ENCODE measurements at places on chromosomes 11 and 22.

GRCh38 chr11:11937433-11937832 is 71.0 kb downstream of the DKK3 start:
- no peak for DNase-seq

GRCh38 chr22:30444632-30445437 is 19.3 kb downstream of the MTFP1 start:
- peak; percentile 60 for DNase-seq

GRCh38 chr11:57405271-57405860 is 14.9 kb upstream of the PRG2 start:
- DNase-seq: no peak

DNA sequence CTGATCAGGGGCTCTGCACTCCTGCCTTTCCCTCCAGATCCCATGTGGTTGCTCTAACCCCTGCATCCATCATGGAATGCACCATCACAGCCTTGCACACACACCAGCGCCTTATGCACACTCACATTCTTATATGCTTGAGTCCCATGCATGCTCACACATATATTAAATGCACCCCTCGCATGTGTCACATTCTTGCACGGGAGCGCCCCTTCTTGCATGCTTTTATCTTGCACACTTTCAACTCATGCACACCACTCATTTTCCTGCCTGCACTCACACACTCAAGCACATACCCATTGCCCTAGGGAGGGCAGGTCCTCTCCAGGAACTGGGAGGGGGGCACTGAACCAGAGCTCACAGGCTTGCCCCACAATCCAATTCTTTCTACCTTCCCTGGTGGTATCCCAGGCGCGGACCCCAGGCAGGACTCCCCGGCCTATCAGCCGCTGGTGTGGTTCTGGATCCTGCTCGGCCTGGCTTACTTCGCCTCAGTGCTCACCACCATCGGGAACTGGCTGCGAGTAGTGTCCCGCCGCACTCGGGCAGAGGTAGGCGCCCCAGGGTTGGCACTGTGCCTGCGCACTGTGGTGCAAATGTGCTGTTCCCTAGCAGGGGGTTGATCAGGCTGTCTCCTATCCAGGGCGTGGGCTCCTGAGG is 2.3 kb upstream of the CATSPERZ start:
- DNase-seq: no peak

DNA sequence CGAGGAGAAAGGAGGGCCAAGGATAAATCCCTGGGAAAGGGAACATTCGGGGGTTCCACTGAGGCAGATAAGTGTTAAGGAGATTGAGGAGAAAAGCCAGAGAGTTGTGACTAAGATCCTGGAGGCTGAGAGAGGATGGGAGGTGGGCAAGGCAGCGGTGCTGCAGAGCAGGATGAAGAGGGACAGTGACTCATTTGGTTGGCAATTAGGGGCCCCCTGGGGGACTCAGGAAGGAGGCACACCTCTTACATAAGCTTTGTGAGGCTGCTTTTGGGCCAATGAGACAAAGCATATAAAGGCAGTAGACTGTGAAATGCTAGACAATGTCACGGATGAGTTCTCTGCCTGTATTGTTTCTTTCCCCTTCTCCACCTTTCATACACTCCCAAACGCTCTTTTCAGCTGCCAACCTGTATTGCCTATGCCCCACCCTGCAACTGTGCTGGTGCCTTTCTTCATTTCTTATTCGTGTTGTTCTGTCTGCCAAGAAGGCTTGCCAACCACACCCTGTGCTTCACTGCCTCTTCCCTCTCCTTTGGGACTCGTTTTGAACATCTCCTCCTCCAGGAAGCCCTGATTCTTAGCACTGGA is 246.8 kb upstream of the KIRREL3 start:
- no peak for DNase-seq

DNA sequence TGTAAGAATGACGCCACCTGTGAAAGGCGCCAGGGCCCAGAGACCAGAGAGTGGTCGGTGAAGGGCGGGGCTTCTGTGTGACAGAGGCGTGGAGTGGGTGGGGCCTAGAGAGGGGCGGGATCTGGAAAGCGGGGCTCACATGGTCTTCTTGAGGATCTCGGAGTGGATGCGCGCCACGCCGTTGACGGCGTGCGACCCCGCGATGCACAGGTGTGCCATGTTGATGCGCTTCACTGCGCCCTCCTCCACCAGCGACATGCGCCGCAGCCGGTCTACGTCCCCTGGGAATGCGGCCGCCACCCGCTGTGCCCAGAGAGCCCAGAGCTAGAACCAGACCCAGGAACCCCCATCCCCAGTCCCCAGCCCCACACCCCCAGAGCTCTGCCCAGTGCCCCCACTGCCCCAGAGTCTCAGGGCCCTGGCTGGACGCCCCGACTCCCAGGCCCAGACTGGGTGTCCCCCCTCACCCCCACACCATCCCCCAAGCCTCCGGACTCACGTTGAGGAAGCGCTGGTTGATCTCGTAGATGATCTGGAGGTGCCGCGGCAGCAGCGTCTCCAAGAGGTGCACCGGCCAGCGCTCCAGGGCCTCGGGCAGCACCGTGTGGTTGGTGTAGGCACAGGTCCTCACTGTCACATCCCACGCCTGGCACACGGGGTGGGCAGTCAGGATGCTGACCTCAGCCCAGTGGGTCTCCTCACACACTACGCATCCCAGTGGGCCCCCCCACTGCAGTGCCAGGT is 6.2 kb downstream of the PYGM start:
- no peak for DNase-seq

DNA sequence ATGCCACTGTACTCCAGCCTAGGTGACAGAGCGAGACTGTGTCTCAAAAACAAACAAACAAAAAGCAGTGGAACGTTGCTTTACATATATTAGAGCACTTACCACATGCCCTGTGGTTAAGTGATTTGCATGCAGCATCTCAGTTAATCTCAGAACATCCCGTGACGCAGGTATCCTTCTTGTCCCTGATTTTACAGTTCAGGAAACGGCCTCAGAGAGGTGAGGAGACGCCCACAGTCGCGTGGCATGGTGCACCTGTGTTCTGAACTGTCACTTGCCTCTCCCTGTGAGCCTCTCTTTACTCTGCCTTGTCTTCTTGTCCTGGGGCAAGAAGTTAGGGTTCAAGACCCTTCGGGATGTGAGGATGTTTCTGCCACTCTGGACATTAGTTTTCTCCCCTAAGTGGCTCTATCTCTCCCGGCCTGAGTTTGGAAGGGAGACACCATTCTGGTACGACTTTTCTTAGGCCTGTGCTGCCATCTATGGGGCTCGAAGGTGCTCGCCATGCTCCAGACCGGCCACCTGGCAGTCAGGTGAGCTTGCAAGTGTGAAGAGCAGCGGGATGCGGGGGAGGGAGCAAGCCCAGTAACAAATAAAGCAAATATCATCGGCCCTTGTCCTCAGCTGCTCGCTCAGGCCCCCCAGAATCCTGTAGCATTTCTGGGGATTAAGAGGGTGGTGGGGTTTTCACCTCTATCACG is 25.6 kb downstream of the YWHAH start:
- peak; percentile 66 for DNase-seq

DNA sequence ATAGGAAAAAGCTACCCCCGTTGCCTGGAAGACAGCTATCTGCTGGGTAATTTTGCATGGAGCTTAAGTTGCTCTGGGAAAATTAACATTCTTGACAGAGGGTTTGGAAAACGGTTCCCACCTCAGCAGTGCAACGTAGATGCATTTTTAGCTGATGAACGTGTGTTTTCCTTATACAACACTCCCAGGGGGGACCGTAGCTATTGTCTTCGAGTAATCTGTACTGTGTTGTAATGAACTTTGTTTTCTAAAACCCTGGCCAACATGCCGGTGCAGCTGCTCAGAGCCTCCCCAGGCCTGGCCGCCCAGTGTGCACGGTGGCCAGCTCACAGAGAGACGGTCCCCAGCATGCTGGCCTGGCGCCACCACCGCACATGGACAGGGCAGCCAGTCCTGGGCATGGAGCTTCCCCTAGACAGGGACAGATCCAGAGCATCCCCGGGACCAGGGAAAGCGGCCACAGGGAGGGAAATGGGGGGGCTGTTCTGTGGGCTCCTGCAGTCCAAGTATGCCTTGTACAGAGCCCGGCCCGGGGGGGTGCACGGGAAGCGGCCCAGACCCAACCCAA is 2.2 kb downstream of the TNNT3 start:
- DNase-seq: no peak
